Stimulated activated CD4-positive, alpha-beta T cell treated with anti-CD3 and anti-CD28 coated beads, Interleukin-1b, Interleukin-23, amount 100 ng/mL, for 24 hours (primary cell): ENCODE measurements at places on chromosomes 3 and 15.

DNA sequence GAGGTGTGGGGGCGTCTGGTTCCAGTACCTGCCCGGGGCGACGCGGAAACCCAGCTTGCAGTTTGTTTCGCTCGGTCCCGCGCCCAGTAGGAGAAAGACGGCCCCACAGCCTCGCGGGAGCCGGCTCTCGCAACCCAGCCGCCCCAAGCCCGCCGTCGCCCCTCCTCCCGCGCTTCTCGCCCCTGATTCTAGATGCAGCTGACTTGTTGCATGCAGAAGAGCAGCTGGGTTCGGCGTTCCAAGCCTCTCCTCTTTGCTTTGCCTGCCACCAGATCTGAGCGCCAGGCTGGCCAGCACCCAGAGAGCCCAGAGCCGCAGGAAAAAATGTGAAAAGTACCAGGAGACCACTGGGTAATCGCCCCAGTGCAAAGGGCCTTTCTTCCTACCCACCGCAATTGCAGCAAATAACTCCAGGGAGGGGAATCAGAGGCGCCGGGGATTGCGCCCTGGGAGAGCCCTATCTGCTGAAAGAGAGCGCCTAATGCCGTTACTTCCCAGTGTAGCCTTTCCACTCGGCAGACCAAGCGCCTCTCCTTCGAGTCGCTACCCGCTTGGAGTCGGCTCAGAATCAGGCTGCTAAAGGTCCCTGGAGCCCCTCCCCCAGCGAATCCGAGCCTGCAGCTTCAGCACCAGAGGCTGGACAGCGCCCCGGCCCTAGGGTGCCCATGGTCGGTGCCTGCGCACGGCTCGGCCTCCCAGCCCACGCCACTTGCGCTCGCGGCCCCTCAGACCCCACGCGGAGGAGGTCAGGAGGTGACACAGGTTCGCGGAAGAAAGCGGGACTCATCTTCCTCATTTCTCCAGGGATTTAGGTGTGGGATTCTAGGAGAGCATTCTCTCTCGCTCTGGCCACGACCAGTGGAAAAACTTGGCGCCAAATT, 15.7 kb upstream of the AEN start:
- no peak for DNase-seq

DNA sequence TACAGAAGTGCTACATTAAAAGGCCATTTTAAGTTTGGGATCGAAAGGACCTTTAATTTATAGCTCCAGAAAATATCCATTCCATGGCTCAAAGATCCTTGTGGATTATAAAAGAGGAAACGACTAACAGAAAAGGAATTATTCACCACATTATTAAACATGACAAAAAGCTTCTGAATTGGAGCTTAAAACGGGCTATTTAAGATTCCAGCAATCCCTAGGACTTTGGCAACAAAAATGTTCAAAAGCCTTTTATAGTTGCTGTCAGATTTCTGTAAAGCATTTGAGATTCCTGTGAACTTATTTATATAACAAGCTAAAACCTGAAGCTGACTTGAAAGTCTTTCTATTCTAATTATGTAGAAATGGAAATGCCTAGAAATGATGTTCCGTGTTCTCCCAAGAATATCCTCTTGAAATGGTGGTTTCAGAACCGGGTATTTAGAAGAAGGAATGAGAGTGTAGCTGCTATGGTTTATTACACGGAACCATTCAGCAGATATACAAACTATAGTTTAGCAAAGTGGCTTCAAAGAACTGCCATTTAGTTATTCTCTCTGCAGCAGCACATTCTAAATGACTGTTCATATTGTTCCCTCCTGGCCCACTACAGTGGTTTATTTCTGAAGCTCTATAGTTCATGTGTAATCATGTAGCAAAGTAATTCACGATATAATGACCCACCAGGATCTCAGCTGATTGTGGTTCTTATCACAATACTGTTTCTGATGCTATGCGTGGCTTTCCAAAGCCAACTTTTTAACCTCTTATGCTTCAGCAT, 961.7 kb downstream of the FHIT start:
- DNase-seq: no peak

GRCh38 chr3:159732172-159733111, 256.2 kb upstream of the IL12A start:
- no peak for DNase-seq

DNA sequence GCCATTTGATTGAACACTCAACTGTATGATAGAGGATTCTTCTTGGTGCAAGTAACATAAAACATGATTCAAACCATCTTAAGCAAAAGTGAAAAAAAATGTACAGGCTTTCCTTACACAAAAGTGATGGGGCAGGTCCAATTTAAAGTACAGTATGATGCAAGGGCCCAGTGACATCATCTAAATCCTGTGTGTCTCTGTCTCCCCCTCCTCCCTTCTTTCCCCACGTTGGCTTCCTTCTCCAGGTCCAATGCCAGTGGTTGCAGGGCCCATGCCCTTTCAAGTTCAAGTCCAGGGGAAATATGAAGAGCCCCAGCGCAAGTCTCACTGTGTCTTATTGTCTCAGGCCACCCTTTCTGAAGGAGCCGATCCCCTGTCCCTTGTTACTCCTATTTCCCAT, 332.3 kb downstream of the SHQ1 start:
- no peak for DNase-seq

DNA sequence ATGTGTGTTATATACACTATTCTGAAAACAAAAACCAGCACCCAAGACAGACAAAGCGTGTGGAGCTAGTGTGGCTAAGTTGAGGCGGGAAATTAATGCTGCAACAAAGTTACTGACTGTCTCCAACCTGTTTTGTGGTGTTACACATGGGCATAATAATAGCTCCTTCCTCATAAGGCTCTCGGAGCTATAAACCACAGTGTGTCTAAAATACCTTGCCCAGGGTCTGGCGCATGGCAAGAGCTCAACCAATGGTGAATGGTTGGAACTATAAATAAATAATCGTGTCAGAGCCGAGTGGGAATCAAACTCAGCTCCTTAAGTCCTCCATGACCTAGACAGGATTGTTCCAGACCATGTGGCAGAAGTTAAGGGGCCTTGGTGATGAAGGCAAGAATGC, 35.9 kb upstream of the TFRC start:
- no peak for DNase-seq

DNA sequence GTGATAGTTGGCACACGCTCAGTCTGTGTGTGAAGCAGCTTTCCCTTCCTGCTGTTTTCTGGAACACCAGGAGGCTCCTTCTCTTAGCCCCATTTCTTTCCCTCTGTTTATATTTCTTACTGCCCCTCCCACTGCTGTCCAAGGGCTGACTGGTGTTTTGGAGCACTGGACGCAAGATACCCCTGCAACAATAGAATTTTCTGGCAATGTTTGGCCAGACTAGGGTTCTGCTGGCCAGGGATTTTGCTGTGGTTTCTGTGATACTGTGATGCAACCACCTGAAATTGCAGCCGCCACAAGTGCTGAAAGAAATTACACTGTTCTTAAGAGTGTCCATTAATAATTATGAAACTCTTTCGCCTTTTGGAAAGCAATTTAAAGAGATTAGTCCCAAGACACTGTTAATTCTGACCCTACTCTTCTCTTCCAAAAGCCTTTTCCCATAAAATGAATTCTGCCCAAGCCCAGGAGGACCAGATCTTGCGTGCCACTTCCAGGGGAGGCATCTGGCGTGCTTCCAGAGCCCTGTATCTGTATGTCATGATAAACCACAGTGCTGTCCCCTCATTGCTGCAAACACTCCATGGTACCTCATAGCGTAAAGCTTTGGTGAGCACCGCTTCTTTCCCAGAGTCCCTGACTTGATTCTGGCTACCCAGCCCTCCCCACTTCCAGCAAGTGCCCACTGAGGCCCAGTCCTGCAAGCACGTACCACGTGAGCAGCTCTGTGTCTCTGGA, 159.4 kb upstream of the CHRM5 start:
- no peak for DNase-seq

DNA sequence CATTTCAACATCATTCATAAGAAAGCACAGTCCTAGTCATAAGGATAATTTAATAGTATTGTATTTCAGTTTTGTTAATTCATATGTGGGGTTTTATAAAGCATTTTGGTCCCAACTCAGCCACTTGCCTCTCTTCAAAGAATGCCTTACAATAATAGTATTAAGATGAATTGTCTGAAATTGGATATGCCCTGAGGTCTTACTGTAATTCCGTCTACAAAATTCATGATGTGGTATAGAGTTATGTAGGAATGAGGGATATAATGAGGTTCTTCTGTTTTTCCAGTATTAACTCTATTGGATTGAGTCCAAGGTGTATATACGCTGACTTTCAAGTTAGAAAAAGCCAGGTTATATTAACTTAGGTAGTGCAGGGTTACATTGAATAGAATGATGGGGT, 177.0 kb downstream of the GOLIM4 start:
- DNase-seq: no peak

DNA sequence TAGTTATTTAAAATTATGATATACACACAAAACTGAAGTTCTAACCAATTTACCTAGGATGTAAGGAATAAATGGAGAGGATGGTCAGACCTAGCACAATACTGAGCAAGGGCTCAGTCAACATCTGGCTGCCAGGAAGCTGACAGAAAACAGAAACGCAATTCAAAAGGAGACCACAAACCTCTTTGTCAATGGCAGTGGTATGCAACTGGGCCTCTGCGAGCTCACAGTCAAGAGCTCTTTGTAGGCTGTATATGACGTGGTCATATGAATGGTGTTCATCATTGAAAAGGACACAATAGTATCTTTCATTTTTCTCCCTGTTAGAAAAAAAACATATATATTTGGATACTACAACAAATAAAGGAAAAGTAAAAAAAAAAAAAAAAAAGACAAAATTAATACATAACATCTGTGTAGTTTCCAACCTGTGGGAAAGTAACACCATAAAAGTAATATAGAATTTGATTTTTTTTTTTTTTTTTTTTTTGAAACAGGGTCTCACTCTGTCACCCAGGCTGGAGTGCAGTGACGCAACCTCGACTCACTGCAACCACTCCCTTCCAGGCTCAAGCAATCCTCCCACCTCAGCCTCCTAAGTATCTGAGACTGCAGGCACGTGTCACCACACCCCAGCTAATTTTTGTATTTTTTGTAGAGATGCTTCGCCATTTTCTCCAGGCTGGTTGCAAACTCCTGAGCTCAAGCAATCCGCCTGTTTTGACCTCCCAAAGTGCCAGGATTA, 37.9 kb downstream of the UBR1 start:
- DNase-seq: no peak

DNA sequence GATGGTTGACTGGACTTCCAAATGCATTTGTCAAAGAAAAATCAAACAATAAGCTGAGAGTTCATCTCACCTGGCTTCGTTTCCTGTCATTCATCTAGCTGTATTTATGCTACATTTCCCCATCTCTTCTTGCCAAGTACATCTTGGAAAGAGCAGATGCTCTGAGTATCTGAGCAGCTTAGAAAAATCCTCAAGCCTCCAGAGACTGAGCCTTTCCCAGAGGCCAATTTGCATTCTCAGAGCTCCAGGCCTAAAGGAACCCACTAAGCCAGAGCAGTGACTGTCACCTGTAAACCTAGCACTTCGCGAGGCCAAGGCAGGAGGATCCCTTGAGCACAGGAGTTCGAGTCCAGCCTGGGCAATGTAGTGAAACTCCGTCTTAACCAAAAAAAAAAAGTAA, 100.5 kb downstream of the XXYLT1 start:
- DNase-seq: no peak

GRCh38 chr3:140424726-140425125, 253.1 kb upstream of the TRIM42 start:
- DNase-seq: no peak

GRCh38 chr15:31089368-31090047, 12.0 kb downstream of the TRPM1 start:
- no peak for DNase-seq
